Omental fat pad (tissue), 4 donors: ENCODE measurements at places on chromosomes 4 and X. TPM values are rescaled to one million over a fixed set of nuclear protein-coding genes. Genes with fewer than 3 reads are reported as not detected.

FRG2 gene
- not detected for total RNA-seq

DNA sequence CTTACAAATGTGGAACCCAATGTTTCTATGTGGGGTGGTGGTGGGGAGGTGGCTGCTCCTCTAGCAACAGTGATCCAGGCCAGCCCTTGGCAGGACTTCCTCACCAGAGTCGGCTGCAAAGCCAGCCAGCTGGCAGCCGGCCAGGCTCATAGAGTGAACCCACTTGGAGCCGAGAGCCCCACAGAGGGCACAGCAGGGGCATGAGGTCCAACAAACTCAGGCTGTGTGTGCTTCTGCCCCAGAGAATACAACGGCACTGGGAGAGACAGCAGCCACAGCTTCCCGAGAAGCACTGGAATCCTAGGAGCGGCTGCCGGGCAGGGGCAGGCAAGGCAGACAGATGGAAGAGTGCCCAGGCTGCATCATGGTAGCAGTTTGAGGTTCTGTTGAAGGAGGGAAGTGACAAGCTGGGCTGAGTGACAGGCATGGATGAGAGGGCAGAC is 23.5 kb upstream of the SOWAHD start:
- DNase-seq, result no peak

ZFP42 gene
- 0.46 TPM for total RNA-seq

DNA sequence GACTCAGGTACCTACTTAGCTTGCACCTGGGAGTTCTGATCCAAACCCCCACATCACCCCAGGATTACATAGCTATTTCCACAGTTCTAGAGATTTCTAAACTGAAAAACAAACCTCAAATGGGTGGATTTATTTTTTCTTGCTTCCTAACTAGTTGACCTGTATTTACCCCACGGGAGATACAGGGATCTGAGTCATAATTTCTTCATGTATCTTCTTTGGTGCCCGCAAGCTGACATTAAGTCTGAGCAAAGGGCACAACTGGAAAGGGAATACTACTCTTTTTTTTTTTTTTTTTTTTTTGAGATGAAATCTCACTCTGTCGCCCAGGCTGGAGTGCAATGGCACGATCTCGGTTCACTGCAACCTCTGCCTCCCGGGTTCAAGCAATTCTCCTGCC is 10.0 kb upstream of the ELOVL6 start:
- DNase-seq, result no peak

DNA sequence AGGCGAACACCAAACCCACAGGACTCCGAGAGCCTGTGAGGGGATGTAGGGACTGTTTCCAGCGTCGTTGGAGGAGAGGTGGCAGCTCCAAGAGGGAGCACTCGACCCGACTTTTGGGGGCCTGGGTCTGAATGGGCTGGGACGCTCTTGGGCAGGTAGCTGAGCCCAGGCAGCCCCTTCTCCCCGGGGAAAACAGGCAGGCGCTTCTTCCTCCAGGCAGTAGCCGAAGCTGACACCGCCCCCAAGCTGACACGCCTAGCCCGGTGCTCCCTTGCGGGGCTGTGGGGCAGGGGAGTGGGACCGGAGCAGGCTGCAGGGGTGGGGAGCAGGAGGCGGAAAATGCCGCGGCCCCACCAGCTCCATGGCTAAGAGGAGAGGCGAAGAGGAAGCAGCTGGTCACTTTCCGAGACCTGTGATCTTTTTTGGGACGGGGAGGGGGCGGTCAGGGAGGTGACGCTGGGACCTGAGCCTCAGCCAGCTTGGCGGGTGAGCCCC is 4.2 kb downstream of the NKX1-1 start:
- DNase-seq, result no peak

GRCh38 chr4:142778900-142779299 is 67.2 kb downstream of the INPP4B start:
- no peak for DNase-seq

DNA sequence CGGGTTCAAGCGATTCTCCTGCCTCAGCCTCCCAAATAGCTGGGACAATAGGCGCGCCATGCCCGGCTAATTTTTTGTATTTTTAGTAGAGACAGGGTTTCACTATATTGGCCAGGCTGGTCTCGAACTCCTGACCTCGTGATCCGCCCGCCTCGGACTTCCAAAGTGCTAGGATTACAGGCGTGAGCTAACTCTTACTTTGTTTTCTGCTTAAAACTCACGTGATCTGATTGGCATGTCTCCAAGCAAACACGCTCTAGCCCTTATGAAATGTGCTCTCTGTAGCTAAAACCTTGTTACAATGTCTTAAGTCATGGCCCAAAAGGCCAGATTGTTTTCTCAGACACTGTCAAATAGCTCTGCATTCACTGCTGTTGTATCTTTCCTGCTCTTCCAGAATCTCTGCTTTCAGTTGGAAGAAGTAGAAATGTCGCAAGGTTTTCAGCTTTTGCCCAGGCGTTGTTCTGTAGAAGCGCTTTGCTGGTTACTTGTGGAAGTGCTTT is 39.7 kb upstream of the OGT start:
- DNase-seq, result no peak

RPL36A gene
- 788 TPM for total RNA-seq

- DNase-seq, result no peak
These were observed 47.6 kb downstream of the CRMP1 start for GRCh38 chr4:5845035-5845905.

DNA sequence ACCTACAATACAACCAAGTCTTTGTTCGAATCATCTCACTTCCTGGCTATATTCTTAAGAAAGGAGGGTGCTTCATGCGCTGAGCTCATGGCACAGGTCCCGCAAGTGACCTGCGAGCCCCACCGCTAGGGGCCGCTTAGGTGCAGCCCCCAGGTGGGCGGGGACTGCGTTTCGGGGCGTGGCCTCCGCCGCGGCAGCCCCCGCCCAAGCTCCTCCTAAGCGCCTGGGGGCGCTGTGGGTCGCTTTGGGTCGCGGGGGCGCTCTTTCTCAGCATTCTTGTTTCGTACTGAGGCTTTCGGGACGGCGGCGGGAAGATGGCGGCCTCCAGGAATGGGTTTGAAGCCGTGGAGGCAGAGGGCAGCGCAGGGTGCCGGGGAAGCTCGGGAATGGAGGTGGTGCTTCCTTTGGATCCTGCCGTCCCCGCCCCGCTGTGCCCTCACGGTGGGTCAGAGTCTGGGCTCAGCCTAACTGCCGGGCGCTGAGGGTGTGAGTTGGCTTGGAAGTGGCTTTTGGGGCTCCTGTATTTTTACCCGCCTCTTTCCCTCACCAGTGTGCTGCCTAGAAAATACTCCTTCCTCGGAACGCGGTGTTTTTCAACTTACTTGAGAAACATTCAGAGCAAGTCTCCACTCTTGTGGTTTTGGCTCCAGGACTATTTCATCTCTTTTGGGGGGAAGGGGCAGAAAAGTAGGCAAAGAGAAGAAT is at the start of gene ZCCHC4:
ZCCHC4 (plus strand) TSS at position 279 of the 705 bp plus-strand sequence; CDS start at position 315, 36 bp downstream.
- peak; percentile 50 for DNase-seq

MAGEB10 gene
- not detected for total RNA-seq

DNA sequence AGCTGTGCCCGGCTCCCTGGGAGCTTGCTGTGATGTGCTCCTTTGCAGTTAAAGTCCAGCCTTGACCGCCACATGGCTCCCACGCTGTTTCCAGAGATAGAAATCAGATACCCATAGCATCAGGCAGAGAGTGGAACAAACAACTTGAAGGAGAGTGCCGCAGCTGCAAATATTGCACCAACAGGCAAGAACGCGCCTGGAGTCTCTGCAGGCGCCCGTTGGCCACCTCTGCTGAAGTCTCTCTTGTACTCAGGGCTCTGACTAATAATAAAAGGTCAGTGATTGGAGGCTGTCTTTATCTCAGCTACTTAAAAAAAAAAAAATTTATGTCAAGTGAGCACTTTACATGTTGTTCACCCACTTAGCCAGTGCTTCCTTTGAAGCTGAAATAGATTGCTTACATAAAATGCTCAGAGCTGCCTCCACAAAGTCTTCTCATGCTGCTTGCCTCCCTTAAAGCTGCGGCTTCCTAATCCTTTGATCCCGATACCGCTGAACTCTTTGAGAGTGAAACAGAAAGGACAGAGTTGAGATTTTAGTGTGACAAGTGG is 30.9 kb upstream of the TENM3 start:
- DNase-seq, result no peak

GRCh38 chrX:1212532-1212931 is at the start of gene CRLF2:
Gene CRLF2, minus strand, starts transcription at chrX:1212649. Its CDS starts 15 bp downstream, at chrX:1212634.
- no peak for DNase-seq

DNA sequence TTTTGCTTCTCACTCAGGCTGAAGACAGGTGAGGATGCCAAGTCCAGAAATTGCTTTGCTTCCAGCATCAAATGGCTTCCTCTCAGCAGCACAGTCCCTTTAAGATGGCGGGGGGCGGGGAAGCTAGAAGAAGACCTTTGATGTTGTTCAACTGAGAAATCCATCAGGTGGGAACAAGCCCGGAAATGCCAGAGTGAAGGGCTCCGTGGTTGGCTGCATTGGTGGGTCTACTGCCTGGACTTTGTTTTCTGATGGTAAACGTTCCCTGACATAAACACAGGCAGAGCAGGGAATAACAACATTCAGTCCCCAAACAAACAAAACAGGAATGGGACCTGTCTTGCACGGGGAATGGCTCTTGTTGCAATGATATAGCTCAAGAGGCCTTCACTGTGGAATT is 37.3 kb downstream of the APLN start:
- no peak for DNase-seq

DNA sequence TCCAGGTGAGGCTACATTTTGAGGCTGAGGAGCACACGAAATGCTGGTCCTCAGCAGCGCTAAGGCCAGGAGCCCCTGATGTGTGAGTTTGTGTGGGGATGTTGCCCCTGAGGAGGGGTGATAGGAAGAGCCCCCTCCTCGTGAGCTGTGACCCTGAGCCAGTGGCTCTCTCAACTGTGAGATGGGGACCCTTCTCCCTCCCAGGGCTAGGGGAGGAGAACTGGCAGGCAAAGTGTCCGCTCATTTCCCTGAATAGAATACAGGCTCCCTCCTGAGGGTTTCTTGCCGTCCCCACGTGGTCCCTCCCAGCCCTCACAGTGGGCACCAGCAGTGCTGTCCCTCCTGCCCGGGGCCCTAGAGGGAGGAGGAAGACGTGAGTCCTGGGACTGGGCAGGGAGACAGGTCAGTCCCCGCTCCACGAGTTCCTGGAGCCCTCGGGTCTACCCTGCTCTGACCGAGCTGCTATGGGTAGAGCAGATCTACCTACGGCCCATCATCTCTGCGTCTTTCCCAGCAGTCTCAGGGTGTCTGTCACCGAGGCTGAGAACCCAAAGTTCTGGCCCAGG is 21.0 kb upstream of the TBC1D14 start:
- no peak for DNase-seq

SCD5 gene
- total RNA-seq, result 10.5 TPM

GRCh38 chr4:18689308-18690115 is 668.0 kb upstream of the LCORL start:
- DNase-seq, result peak; percentile 38

DNA sequence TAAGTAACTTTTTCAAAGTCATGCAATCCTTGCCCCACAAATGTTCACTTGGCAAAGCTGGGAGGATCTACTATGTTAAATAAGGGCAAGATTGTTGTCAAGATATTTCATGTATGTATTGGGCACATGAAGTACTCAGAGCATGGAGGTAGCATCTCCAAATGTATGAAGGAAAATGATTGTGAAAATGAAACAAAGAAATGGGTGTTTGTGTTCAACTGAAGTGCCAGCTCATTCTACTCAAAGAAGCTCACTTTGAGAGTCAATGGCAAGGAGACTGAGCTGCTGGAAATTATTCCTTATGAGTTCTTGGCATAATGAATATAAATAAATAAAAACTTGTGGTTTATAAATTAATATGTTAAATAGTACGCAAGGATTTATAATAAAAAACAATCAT is 124.5 kb upstream of the ARSJ start:
- DNase-seq, result no peak

- DNase-seq, result no peak
These were observed 50.4 kb upstream of the PRPS1 start for GRCh38 chrX:107577933-107578332.

DNA sequence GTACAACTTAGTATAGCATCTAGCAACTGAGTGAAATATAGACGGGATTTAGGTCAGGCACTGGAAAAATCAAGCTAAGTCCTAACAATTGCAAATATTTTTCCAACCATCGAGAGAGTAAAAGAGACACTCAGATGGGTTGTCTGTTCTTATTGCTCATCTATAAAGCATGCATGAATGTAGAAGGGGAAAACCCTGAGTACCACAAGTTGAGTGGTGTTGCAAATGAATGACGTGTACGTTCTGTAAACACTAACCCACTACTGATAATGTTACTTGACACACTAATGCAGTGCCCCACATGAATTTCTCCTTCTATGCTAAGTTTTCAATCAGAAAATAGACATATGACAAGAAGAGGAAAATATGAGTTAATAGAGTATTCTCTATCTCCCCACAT is 211.2 kb downstream of the COX18 start:
- no peak for DNase-seq

DNA sequence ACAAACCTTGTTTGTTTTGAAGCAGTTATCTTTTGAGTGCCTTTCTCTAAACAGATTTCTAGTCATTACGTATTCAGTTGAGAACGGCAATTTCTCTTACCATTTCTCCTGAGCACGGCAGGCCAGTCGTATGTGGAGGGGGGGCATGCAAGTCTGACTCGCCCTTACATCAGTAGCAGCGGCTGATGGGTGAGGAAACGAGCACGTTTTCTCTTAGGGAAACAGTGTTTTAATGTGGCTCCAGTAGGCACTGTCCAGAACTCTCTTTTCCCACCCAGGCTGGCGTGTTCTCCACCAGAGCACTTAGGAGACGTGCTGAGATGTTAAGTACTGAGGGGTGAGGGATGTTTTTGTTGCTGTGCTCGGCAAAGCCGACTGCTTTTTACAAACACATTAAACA is 240.5 kb downstream of the STIM2 start:
- DNase-seq, result no peak

SOWAHB gene
- total RNA-seq, result 0.12 TPM

DNA sequence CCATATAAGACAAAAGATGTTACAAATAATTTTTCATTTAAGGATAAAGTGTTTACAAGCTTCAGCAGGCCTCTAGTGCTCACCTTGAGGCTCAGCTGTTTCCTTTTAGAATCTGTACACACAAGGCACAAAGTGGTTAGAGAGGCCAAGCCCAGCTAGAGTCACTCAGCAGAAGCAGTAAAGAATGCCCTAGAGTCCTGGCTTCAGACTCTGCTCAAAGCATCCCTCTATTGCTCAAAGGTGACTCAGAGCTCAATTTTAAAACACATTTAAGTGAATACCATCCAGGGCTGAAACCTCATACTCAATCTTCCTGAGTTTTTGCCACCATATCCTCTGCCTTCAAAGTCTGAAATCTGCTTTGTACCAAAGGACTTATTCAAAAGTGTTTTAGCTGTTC is 22.6 kb upstream of the PHF8 start:
- DNase-seq, result no peak

TMEM156 gene
- total RNA-seq, result 0.82 TPM

- DNase-seq, result no peak
These were observed 106.6 kb downstream of the SHROOM4 start for GRCh38 chrX:50707405-50707804.

GRCh38 chr4:150209140-150209829 is 131.0 kb downstream of the DCLK2 start:
- DNase-seq, result peak; percentile 71

GRCh38 chrX:149799095-149799714 is 17.5 kb downstream of the MAGEA9 start:
- DNase-seq, result no peak

TCEAL6 gene
- total RNA-seq, result 9.7 TPM

GRCh38 chr4:55707507-55707906 is 71.4 kb upstream of the NMU start:
- DNase-seq, result no peak

GPRASP2 gene
- 14.0 TPM for total RNA-seq

GRCh38 chr4:6337331-6337935 is 67.8 kb downstream of the WFS1 start:
- DNase-seq, result no peak

NEUROG2 gene
- not detected for total RNA-seq

- DNase-seq, result no peak
These were observed 165.0 kb downstream of the ZNF674 start for GRCh38 chrX:46380148-46380752.

GRCh38 chrX:103685396-103685795 is 1.1 kb downstream of the MORF4L2 start:
- no peak for DNase-seq
